ENCODE measurements at places on chromosomes 3 and 15. TPM values are rescaled to one million over a fixed set of nuclear protein-coding genes. Genes with fewer than 3 reads are reported as not detected.

DNA sequence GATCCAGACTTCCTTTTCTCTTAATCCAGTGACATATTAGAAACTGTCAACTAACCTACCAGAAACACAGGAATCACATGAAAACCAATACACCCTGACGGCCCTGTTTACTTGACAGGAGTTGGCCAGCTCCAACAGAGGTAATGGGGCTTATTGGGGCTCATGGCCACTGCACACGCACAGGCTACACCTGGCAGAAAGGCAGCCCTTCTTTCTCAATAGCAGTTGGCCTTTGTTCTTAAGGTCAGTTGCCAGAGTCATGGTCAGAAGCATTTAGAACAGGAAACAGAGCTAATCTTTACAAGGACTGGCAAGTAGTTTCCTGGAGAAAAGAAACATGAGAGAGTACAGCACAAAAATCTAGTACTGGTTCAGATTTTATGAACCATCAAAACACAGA lies 181.8 kb downstream of the MAGI1 start:
- no peaks in the 10 kb centered on the region for H3K4me1 ChIP-seq
- no peak for DNase-seq
- no peak overlapping the region for H3K27ac ChIP-seq
- no peaks in the 10 kb centered on the region for H3K36me3 ChIP-seq

DNA sequence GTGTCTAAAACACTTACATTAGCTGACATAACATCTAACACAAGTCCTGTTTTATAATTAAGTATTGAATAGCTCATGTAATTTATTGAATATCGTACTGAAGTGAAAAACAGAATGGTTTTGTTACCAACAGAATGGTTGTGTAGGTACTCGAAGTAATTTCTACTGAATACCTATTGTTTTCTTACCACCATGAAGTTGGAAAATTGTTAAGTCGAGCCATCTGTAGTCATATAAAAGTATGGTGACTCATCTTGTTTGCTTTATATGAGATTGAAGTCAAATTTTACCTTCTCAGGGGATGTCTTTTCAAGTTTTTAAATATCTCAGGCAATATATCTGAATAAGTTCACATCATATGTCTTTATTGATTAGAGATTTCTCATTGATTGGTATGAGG lies 37.6 kb downstream of the PIAS1 start:
- peaks cover 7% of the 10 kb centered on the region for H3K4me1 ChIP-seq
- no peak overlapping the region for H3K27ac ChIP-seq
- DNase-seq, result no peak
- no peaks in the 10 kb centered on the region for H3K27me3 ChIP-seq
- peaks cover 10% of the 10 kb centered on the region for H3K36me3 ChIP-seq
- no peak overlapping the region for H3K4me3 ChIP-seq

- no peak overlapping the region for H3K4me3 ChIP-seq
- no peak overlapping the region for H3K27ac ChIP-seq
- no peaks in the 10 kb centered on the region for H3K27me3 ChIP-seq
- H3K36me3 ChIP-seq, result no peaks in the 10 kb centered on the region
- no peak for DNase-seq
Observed at GRCh38 chr3:105950881-105951600, 82.2 kb upstream of the CBLB start.

The PLD1 gene
- 5.4 TPM for total RNA-seq

The ANKUB1 gene
- total RNA-seq, result not detected
